ENCODE measurements at places on chromosomes 5 and 9.

GRCh38 chr5:158802941-158803341 lies 296.8 kb downstream of the EBF1 start:
- no peak for DNase-seq

GRCh38 chr9:82581935-82582334 lies 481.0 kb downstream of the RASEF start:
- no peak for DNase-seq

GRCh38 chr9:134028076-134028475 lies 2.8 kb downstream of the BRD3OS start:
- DNase-seq: no peak

GRCh38 chr9:69674716-69675438 lies 2.7 kb upstream of the APBA1 start:
- DNase-seq: no peak

DNA sequence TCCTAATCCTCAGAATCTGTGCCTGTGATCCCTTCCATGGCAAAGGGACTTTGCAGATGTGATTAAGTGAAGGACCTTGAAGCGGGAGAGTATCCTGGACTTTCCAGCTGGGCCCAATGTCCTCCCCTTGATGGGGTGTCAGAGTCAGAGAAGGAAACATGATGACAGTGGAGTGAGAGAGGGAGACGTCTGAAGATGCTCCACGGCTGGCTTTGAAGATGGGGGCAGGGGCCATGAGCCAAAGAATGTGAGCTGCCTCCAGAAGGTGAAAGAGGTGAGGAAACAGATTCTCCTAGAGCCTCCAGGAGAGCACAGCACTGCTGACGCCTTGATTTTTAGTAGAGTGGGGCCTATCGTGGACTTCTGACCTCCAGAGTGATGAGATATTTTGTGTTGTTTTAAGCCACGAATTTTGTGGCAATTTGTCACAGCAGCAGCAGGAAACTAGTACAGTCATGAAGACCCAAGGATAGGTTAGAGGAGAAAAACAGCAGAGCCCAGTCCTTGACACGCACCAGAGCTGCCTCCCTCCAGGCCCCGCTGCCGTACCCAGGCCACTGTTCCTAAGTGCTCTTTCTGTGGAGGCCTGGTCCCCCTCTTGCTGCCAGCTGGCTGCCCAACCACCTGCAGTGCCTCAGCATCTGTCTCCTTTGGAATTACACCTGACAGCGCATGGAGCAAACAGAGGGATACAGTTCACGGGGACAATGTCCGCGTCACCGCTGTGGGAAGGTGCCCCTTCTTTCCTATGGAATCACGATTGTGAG lies 78.1 kb downstream of the MACROH2A1 start:
- DNase-seq: no peak

DNA sequence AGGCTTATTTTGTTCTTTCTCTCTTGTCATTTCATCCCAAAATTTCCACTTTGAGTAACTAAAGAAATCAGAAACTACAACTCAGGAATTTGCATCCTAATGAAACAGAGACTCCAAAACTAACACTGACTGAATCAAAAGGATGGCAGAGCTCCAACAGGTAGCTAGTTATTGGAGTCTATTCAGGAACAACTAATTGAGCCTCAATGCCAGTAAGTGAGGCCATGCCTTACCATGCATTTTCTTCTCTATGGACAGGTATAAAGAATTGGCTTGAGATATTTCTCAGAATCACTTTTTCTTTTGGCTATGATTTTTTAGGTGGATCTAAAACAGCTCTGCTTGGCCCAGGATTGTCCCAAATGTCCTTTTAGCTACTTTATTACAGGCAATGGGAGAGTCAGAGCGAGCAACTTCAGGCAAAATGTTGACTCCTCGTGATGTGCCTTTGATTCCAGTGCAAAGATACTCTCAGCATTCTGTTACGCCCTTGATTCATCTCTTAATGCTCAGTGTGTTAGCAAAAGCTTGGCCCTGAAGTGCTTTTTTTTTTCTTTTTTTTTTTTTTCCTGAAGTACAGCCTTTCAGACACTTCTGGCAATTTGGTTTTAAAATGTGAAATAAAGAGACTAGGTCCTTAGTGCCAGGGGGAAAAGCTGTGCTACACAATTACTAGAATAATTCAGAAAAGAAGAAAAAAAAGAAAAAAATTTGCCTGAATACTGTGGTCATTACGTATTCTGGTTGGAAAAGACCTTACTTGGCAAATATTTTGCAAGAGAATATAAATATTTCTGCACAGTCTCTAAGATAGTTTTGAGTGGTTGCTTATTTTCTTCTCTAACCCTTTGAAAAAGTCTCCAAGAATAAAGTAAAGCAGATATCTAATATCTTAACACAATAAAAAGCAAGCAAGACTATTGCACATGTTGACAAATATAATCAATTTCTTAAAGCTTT lies 423.7 kb downstream of the ANXA1 start:
- DNase-seq: no peak

GRCh38 chr9:90029996-90030395 lies 425.2 kb downstream of the GADD45G start:
- no peak for DNase-seq

- DNase-seq: peak; percentile 75
These were observed 181.5 kb upstream of the RAI14 start for GRCh38 chr5:34474573-34475021.

GRCh38 chr9:121285835-121286687 lies 18.1 kb downstream of the GSN start:
- peak; percentile 42 for DNase-seq

DNA sequence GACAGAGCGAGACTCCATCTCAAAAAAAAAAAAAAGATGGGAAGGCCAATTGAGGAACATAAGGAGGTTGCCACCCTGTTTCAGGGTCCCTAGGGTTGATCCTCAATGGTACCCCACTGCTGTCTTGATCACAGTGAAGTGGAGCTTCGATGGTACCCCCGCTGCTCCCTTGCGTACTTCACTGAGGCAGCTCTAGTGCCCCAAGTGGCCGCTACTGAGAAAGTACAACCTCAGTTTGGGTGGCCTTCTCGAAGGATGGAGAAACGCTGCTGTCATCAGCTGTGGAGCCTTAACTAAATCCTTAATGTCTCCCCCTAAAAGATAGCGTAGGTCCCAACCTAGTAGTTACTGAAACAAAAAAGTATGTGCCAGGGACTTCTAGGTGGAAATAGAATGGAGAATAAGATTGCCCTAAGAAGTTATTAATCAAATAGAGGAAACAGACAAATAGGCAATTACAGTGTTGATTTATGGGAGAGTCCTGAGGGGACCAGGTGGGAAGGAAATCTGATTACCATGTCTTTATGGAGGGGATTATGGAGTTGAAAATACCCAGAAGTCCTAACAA lies 6.3 kb downstream of the TESK1 start:
- DNase-seq: no peak

- no peak for DNase-seq
These were observed 35.8 kb downstream of the C7 start for GRCh38 chr5:40945111-40945510.

DNA sequence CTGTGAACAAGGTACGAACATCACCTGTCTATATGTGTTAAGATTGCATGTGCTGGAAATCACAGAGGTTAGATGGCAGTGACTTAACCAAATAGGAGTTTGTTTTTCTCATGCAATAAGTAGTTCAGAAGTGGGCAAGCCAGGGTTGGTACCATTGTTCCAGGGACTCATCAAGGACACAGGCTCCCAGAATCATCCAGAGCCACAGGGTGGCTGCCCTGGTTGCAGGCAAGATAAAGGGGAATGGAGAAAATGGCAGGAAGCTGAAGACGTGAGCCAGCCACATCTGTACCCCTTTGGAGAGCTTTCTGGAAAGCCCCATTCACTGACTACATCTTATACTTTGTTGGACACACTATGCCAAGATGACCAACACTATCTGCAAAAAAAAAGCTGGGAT lies 126.0 kb upstream of the IL12B start:
- no peak for DNase-seq

GRCh38 chr5:77087484-77088261 lies 588 bp upstream of the ZBED3 start:
- peak; percentile 45 for DNase-seq

DNA sequence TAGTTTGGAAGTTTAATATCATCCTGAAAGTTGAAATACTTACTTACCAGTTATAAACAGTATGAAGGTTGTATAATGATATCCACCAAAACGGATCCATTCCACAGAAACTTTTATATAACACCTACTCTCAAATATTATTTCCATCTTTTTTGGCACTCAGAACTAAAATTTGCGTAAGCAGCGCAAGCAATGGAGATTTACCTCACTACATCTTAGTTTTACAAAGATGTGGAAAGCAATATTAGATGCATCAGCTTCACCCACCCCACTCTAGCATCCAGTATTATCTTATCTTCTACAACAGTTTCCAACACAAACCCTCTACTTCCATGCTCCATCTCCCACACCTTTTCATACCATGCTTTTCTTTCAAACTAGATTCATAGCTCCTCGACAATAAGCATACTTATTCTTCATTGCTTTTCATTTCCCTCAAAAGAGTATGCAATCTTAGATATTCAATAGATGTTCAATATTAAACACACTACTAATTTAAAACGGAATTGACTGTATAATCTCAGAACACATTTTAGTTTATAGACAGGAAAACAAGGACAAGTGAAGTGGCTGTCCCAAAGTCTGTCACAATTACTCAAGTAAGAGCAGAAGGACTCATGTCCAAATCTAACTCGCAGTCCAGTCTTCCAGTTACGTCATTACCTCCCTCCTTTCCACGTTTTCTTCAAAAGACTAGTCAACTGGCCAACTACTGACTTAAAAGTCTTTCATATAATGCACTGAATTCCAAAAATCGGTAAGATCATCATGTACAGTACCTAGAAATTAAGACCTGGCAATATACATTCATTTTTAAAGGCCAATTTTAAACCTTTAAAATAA lies 2.2 kb downstream of the PPP2CA start:
- no peak for DNase-seq

DNA sequence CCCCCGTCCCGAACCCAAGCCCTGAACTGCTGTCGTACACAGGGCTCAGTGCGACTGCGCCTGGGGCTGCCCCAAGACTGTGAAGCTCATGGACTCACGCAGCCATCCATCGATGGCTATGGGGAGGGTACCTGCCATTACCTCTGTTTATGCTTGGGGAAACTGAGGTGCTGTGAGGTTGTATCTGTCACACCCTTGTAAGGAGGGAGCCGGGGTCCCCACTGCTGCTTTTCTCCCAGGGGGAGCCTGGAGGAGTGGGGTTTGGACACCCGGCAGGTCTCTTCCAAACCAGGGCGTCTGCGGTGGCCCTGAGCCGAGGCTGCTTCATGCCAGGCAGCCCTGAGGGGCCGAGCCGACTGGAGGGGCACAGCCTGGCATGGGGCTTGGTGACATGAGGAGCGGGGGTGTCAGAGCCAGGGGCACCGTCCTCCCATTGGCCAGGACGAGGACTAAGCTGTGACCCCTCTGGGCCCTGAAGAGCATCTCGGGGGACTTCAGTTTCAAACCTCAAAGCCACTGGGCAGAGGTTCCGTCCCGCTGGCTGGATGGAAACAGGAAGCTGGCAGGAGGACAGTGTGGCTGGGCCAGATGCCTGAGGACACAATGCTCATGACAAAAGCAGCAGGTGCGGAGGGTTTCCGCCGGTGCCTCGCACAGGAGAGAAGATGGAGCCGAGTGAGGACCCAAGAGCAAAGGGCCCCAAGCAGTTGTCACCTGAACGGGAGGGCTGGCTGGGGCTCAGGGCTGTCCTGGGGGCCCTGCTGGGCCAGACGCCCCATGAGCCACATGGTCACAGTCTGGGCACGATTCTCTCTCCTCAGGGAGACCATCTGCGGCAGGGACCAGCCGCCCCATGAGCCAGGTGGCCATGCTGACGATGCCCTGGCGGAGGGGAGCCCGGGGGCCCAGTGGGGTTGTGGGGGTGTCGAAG lies 54.4 kb upstream of the EXOC3 start:
- no peak for DNase-seq

DNA sequence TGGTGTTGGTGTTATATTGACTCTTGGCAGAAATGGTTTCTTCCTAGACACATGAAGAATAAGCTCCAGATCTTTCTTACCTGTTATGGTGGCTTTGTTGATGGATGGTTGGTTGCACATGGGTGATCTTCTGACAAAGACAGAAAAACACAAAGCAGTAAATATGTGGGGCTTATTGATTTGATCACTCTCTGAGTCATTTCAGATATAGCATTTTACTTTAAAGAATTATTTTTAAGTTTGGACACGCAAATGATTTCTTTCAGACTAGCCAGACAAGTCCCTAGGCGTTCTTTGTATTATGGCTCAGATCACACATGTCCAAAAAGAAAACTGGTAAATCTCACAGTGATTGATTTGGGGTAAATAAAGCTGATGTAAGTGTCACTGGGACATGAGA lies 597.6 kb downstream of the RAB3C start:
- no peak for DNase-seq

- no peak for DNase-seq
These were observed 372.8 kb downstream of the NR2F1-AS1 start for GRCh38 chr5:93208141-93208751.

- no peak for DNase-seq
These were observed 73.5 kb downstream of the IQGAP2 start for GRCh38 chr5:76476474-76477038.

Data from kidney glomerular epithelial cell (primary cell).